ENCODE measurements at places on chromosomes 2 and 18.
A peak's percentile ranks its signal among the peaks of the same experiment; 100 is the strongest.

GRCh38 chr2:28280619-28281018 is 112.0 kb upstream of the FOSL2 start:
- peak; percentile 99 for DNase-seq

DNA sequence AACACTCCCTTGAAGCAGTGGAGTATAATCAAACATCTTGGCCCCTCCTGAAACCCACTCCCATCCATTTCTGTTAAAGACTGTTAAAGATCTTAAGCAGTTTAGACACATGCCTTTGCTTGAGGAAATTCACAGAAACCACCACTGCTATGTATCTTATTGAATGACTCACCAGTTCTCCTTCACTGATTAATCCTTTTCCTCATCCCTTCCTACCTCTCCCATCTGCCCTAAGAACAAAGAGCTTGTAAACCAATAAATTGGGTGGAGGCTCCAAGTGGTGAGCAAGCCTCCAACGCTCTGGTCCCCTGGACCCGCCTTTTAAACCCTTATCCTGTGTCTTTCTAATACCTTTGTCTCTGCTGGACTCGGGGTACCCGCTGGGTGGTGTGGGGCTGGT is 746.1 kb downstream of the LRP1B start:
- DNase-seq = peak; percentile 30

- DNase-seq = no peak
Observed at GRCh38 chr2:109513749-109514588, 99.8 kb downstream of the SEPTIN10 start.

DNA sequence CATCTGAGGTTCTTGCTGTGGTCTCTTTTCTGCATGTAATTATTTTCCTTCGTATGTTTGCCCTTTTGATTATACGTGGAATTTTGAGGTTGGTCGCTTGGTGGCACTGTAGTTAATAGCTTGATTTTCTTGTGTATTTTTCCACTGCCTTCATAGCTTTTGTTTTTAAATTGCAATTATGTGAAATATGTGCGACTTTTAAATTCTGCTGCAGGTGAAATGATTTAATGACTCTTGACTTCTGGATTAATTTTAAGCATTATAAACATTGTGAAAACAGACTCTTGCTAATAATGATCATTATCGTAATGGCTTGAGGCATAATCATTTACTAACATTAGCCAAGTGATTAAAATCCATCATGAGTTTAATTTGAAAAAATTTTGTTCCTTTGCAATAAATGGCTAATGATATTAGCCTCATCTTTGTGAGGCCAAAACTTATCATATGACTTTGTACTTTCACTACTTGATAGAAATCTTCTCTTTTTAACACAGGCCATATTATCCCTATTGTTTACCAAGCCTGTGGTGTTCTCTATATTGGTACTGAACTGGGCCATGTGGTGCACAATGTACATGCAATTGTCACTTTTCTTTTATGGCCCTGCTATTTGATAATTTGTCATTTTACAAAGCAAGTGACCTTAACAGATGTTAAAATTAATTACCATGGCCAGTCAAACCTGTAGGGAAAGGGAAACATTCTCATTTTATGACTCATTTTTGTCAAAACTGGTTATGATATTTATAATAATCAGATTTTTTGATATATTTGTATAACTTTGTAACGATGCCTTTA is 62.8 kb upstream of the NEUROD1 start:
- peak; percentile 16 for DNase-seq

GRCh38 chr18:74669136-74669798 is 71.6 kb downstream of the ZNF407 start:
- DNase-seq = no peak

DNA sequence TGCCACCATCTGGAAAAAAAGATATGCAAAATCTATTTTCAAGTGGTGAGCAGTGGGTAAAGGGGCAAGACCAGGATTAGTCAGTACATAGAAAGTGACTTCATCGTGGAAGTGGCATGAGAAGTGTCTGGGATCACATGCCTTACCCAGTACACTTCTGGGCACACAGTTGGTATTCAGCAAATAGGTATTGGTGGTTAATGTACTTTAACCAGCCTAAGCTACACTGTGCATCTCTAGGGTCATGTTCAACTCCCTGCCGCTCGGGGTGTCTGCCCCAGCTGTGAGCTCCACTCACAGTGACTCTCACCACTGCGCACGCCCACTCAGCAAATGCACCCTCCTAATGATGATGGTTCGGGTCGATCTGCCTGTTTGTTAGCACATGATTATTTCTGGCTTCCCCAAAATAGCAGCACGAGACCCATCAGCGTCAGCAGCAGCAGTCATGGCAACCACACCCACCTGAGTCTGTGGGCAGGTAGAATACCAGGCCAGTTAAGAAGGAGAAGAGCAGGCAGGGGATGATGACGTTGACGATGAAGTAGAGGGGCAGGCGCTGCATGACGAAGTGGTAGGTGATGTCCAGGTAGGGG is 11.1 kb downstream of the CHRNA1 start:
- peak; percentile 36 for DNase-seq

DNA sequence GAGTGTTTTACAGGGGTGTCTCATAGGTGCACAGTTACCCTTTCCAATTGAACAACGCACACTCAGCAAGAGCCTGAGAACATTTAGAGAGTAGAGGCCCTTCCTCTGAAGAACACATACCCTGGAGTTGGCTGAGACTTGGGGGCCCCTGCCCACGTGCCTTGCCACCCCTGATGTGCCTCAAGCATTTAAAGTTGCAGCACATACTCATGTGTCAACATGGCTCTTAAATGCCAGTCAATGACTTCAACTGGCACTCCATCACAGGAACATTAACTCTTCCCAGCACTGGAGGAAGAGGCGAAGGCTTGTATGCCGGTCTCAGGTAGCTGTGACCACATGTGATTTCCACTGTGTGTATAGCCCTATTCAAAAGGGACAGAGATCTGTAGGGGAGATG is 57.4 kb downstream of the SPRED2 start:
- no peak for DNase-seq

DNA sequence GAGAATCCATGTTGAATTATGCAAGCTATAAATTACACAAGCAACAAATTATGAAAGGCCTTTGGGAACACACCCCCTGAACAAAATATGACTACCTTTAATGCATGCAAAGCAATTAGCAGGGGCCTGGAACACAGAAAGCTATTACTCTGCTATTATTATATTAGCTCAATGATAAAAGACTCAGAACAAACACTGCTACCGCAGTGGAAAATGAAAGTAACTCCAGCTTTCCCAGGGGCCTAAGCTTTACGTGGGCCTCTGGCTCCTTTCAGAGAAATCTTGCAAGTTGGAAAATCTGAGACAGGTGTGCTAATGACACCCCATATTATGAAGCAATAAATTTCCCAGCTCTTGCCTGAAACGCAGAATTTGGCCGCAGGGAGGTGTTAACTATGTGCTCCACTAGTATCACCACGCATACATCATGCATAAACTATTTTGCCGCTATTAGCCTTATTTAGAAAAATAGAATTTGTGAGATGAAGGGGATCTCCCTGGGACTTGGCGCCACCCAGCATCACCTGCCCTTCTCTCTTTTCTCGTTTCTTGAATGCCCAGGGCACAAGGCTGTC is 321.6 kb upstream of the LYPD1 start:
- no peak for DNase-seq

- DNase-seq = no peak
Observed at GRCh38 chr2:9440058-9440727, 16.7 kb downstream of the CPSF3 start.

GRCh38 chr2:239462191-239462515 is 61.3 kb upstream of the HDAC4 start:
- DNase-seq = no peak
